ENCODE measurements at places on chromosomes 5 and 9.

DNA sequence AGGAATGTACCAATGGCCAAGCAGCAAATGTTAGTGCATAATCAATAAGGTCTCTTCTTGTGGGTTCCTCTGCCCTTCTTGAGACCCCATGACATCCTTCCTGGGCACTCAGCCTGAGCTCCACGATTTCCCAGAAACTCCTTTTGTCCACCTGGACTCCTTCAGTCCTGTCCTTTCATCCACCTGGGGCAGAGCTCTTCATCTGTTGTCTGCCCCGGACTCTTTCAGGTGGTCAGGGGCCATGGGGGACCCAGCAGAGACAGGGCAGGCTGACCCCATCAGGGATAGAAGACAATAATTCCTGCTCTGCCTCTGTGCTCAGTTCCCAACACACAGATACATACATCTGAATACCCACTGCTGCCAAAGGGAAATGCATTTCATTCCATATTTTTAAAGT lies 58.9 kb upstream of the OTULINL start:
- no peak for DNase-seq

- no peak for DNase-seq
These were observed 426.4 kb downstream of the DTWD2 start for GRCh38 chr5:118561971-118562370.

- DNase-seq = peak; percentile 13
These were observed 169.4 kb upstream of the TMEM161B start for GRCh38 chr5:88438006-88438405.

GRCh38 chr5:135740475-135740874 lies 94.0 kb upstream of the SLC25A48 start:
- DNase-seq = no peak

GRCh38 chr5:95035891-95036685 lies 248.8 kb downstream of the MCTP1 start:
- no peak for DNase-seq

GRCh38 chr5:2817031-2817603 lies 65.6 kb upstream of the IRX2 start:
- DNase-seq = no peak

GRCh38 chr5:137119321-137119720 lies 379.8 kb downstream of the SPOCK1 start:
- no peak for DNase-seq

DNA sequence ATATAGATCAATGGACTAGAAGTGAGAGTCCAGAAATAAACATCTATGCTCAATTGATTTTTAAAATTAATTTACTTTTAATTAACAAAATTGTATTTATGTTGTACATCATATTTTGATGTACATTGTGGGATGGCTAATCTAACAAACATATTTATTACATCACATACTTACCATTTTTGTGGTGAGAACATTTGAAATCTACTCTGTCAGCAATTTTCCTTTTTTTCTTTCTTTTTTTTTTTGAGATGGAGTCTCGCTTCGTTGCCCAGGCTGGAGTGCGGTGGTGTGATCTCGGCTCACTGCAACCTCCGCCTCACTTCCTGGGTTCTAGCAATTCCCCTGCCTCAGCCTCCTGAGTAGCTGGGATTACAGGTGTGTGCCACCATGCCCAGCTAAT lies 32.4 kb upstream of the SHB start:
- no peak for DNase-seq

DNA sequence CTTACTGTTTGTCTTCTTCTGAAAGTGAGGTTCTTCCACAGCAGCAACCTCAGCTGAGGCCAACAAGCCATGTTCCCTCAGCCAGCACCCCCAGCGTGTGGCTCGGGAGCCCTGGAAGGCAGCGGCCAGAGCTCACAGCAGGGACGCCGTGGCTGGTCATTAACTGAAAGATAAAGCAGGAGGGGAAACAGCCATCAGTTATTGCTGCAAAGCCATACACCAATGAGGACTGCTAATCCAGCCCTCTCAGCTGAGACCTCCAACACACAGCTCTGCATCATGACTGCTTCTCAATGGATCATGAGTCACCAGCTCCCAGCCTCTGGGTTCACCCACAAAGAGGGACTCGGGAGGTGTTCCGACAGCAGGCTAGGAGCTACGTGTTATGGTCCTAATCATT lies 24.3 kb downstream of the ABCA1 start:
- DNase-seq = no peak

GRCh38 chr5:107555425-107556090 lies 115.2 kb downstream of the EFNA5 start:
- DNase-seq = peak; percentile 27

- no peak for DNase-seq
These were observed 205.2 kb upstream of the DAB2 start for GRCh38 chr5:39629946-39630345.

- no peak for DNase-seq
These were observed 23.4 kb downstream of the CDK20 start for GRCh38 chr9:87950765-87951488.

DNA sequence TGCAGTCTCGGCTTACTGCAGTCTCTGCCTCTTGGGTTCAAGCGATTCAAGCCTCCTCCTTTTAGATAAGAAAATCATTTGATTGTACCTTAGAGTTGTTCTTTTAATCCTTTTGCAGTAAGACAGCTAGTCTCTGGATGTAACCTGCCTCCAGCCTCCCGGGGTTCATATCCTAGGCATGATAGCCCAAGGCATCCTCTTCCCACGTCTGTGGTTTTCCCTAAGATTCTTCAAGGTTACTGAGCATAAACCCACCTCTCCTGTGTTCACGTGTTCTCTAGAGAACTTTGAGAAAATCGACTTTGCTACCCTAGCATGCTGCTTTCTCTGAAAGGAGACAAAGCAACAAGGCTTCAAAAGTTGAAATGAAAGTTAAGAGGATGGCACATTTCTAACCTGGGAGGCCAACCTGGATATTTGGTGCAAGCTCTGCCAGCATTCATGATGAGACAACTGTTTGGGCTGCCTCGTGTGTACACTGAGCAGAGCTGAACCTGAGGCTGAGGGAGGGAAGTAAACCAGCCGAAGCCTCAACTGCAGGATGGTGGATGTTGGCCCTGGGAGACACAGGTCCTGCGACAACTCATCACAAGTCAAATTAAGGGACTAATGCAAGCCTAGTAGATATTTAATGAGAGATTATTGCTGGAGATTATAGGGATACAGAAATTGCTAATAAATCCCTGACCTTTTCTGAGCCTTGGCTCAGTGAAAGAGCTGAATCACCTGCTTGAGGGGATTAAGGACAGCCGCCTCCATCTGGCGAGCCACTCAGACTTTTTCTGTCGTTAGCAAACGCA lies 261.8 kb downstream of the ARHGAP26 start:
- DNase-seq = no peak

DNA sequence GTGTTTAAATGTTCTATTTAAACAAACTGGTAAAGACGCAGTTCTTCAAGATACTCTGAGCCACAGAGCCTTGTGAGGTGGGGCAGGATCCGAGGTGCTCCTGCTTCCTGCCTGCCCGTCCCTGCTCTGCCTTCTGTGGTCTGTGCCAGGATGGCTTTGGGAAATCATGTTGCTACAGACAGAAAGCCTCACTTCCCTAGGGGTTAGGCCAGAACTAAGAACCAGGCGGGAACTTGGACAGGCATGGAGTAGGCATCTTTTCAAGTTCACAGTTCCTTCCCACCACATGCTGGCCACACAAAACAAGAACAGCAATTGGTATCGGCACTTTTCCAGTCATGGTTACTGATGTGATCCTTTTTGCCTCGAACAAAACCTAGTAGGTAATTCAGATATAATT lies 67.7 kb upstream of the SPOCK1 start:
- peak; percentile 68 for DNase-seq

DNA sequence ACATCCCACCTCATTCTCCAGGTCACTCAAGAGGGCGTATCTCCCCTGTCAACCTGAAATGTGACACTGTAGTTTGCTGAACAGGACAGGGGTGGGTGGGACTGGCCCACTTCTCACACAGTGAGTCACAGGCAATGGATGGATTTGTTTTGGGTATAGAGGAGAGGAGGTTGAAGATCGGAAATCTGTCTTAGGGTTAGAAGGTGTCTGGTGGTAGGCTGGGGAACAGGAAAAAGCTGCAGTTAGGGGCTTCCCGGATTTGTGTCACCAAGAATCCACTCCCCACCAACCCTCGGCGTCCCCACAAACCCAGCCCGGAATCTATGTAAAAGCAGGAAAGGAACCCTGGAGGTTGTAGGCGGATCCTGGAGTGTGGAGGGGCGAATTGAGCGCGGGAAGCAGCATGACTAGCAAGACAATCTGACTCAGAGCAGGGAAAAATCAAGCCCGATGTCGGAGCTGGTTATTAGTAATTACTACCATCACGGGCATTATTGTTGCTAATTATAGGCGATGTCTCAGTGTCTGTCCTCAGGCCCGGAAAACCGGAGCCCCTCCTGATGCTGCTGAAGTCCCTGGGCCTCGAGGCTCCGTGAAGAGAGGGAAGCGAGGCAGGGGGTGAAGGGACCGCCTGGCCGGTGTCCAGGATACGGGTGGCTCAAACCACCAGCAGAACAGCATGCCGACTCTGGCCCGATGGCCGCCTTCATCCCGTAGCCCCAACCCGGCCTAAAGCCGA lies 1.7 kb upstream of the IRX1 start:
- DNase-seq = no peak

GRCh38 chr9:134628354-134628736 lies 13.3 kb upstream of the COL5A1 start:
- DNase-seq = no peak

- DNase-seq = peak; percentile 3
These were observed 268.6 kb downstream of the FER start for GRCh38 chr5:109016300-109016699.

DNA sequence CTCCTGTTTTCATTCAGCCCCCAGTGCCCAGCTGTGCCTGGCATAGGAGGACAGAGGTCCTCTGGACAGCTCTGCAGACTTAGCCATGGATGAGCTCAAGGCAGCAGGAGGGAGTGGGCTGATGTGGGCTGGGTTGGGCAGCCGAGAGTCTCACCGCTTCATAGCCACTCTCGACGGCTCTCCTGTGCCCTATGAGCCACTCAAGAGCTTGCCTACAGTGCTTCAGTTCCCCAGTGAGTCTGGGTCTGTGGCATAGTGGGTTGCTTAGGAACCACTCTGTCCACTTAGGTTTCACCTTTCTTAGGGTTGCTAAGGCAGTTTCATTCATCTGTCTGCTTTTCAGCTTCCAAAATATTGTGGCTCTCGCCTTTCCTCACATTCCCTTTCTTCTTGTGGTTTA lies 296.8 kb downstream of the ICE1 start:
- DNase-seq = no peak

All from AG10803 (cell line).